ENCODE measurements at places on chromosomes 13 and 19.
A peak's percentile ranks its signal among the peaks of the same experiment; 100 is the strongest.

- no peak for DNase-seq
Observed at GRCh38 chr13:78161266-78161665, 242.6 kb upstream of the EDNRB start.

GRCh38 chr19:12093777-12094176 lies 29.2 kb downstream of the ZNF844 start:
- DNase-seq: no peak

DNA sequence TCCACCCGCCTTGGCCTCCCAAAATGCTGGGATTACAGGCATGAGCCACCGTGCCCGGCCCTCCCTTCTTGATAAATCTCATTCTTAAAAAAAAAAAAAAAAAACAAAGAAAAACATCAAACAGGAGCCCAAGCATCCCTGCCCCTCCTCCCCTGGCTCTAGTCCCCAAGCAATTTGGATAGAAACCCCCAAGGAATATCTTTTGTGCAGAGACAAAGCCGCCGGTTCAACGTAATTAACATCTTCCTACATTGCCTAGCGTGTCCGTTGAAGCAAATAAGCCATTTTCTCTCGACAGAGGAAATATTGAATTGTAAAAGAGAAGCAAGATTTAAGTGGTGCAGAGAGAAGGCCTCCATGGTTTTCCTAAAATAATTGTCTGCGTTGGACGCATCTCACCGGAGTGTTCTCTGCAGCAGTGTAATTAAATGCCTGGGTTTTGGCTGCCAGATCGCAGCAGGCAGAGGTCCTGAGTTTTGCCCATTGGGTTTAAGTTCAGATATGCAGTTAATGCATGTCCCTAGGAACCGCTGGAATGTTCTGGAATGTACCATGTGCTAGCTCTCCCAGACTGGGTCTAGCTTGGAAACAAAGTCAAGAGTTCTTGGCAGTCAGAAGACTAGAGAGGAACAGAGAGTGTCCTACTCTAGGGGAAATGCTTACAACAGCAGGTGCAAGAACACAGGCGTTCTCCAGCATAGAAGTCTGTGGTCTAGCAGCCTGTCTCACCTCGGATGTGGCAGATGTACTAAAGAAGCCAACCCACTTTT lies 30.8 kb downstream of the PIN1 start:
- DNase-seq: no peak

GRCh38 chr19:53076984-53077383 lies 26.2 kb downstream of the ZNF160 start:
- no peak for DNase-seq

- no peak for DNase-seq
Observed at GRCh38 chr13:70339738-70340137, 231.5 kb upstream of the KLHL1 start.

DNA sequence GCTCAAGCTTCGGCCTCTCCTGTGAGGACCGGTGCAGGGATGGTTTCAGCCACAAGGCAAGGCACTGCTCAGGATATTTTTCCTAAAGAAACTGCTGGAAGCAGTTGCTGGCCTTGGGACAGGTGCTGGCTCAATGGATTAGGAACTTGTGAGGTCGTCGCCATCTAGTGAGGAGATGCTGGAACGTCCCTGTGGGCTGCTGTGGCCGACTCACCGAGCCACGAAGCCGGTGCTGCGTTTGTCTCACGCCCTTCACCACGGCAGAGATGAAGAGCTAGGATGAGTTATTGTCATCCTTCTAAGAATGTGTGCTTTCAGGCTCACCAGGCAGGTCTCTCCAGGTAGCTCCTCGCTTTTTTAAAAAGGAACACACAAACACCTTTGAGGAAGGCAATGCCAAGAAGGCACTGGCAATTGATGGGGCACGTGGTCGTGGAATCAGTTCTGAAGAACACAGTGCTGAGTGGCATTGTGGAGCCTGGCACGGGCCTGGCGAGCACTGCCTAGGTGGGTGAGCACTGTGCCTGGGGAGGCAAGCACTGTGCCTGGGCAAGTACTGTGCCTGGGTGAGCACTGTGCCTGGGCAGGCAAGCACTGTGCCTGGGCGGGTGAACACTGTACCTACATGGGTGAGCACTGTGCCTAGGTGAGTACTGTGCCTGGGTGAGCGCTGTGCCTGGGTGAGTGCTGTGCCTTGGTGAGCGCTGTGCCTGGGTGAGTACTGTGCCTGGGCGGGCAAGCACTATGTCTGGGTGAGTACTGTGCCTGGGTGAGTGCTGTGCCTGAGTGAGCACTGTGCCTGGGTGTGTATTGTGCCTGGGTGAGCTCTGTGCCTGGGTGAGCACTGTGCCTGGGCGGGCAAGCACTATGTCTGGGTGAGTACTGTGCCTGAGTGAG lies 140.4 kb downstream of the TEX29 start:
- DNase-seq: peak; percentile 30

GRCh38 chr13:24663089-24663395 lies 17.2 kb upstream of the ATP12A start:
- DNase-seq: no peak

DNA sequence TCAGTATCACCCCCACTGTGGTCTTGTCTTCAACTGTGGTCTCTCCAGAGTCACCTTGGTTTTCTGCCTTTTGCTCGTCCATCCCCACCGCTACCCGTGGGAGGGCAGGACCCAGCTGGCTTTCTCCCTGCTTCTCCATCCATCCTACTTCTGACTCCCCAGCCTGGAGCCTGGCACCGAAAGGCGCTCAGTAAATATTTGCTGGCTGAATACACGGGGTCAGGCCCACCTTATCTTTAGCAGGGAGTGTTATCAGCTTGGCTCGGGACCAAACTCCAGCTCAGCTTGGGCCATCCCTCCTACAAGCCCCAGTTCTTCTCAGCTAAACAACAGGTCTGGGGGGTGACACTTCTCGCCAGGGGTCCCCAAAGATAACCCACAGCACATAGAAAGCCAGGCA lies 62.0 kb upstream of the KLF2 start:
- peak; percentile 89 for DNase-seq

DNA sequence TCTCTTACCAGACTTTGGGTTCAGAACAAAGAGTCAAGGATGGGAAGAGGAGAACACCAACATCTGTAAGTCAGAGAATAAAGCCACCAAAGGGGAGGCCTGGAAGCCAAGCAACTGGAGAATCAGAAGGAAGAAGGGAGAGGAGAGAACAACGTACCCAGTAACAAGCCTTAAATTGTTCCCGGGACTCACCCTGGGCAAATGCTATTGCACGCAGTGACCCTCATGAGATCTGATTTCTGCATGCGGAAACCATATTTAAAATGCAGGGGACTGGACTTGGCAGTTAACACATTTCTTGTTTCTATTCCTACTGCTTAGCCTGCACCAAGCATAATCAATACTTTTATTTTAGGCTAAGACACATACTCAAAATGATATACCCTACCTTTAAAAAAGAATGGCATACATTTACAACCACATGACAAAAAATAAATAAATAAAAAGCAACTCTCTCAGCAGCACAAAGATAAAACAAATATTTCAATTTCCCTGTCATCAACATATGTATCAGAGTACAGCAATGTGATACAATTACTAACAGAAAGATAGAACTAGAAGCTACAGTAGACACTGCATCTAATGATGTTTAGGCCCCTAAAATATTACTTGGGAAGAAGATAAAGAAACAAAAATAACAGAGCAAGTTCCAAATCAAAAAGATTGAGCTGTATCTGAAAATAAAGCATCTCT lies 414.6 kb downstream of the ITGBL1 start:
- DNase-seq: no peak

DNA sequence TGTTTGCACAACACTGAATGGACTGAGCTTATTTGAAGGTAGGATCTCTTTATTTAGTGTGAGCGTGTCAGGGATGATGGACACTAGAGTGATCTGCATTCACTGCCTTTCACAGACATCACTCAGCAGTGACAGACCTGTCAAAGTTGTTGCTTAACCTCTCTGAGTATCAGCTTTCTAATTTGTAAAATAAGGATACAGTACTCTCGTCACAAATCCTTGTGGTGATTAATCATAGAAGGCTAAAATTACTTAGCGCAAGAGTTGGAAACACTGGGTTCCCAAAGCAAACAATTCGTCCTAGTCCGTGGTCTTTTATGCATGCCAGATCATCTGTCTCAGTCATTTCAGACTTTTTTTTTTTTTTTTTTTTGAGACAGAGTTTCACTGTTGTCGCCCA lies 16.6 kb downstream of the CARD8 start:
- DNase-seq: no peak

DNA sequence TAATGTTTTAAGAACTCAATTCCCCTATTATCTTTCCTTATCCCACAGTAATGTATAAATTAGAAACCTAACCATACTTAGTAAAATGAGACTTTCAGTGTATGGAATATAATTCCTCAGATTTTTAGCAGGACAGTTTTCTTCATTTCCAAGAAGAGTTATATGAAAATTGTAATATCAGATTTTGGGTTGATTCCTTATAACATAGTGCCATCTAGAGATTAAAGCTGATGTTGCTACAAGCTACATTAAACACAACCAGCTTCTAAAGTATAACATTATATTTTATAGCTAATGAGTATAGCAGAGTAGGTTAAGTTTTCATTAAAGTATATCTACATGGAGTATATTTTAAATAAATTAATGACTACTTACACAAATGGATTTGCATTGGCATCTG lies 99.7 kb upstream of the MIR17HG start:
- DNase-seq: no peak

DNA sequence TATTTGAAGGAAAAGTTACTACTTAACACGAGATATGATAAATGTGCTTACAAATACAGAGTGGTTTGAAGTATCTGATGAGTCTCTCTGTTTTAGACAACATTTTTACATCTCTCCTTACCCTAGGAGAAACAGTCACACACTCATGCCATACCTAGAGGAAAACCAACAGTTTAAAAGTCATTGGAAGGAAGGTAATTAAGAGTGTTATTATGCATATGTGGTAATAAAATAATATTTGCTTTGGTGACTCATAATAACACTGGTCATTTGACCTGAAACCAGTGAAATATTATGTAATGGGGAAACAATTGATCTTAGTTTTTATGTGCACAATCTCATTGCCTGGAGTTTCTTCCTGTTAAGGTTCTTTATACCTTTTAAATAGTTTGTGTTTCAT lies 136.9 kb upstream of the SOX21 start:
- no peak for DNase-seq
